A172 (cell line): ENCODE measurements at places on chromosomes 5 and 9.
A peak's percentile ranks its signal among the peaks of the same experiment; 100 is the strongest.

DNA sequence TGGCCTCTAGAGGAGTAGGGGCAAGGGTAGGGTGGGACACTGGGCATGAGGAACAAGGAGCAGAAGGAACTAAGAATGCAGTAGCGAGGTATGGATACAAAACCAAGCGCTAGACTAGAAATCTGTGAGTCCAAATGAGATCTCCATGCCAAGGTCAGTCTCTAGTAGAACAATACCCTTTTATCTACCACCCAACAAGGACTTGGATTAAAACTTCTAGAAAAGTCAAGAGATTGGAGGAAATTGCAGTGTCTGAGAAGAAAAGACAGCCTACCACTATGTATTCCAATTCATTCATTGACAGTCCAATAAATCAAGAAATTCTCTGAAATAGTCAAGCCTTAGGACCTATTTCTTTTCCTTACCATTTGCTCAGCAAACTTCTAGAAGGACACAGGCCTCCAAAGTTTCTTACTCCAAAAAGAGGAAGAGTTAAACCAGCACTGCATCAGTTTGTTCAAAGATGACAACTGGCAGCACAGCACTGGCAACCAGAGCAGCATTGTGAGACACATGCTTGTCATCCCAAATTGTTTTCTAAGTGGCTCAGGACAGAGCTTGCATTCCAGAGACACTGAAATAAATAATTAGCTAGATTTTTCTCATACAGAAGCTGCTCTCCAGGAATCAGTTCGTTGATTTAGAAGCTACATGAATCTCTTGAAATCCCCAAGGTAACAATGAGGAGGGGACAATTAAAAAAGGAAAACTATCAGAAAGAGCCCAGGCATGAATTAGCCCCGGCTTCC is 22.6 kb downstream of the ABCA1 start:
- DNase-seq: no peak

- no peak for DNase-seq
Observed at GRCh38 chr5:158715592-158715991, 384.1 kb downstream of the EBF1 start.

GRCh38 chr9:19689328-19690101 is 99.3 kb downstream of the SLC24A2 start:
- peak; percentile 39 for DNase-seq

- DNase-seq: peak; percentile 74
Observed at GRCh38 chr5:107875833-107876232, 205.1 kb upstream of the EFNA5 start.

- DNase-seq: peak; percentile 84
Observed at GRCh38 chr5:180825768-180826525, 23.3 kb upstream of the MGAT1 start.

DNA sequence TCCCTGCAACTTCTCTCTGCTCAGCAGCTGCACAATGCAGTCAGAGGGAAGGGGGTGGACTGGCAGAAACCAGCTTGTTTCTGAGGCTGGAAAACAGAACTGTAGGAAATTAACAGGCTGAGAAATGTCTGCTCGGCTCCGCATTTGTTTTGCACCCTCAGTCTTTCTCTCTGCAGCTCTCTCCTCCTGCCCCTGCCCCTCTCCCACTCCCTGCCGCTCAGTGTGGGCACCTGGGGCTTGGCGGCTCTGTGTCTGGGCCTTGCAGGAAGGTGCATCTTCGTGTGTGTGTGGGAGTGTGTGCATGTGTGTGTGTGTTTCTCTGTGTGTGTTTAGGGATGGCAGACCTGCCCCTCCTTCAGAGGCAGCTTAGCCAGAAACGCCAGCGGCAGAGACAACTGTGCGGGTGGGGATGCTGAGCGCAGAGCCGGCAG is 53.0 kb downstream of the PCDH1 start:
- DNase-seq: no peak

DNA sequence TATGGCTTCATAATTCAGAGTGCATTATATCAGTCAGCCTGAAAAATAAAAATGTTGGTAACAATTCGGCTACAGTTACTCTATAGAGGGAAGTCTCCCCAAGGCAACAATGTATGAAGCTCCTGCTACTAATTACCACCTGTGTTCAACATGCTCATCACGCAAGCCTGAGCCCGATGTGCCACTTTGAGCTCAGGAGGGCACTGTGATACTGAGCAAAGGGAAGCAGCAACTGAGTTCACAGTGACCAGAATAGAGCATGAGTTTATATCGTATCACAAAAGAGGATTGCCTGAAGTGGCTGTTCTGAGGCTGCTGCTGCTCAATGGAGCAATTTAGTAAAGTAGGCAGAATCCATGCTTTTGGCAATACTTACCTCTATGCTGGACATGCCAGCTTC is 202.0 kb upstream of the HAPLN1 start:
- no peak for DNase-seq
